ENCODE measurements at places on chromosomes 6 and 20. TPM values are rescaled to one million over a fixed set of nuclear protein-coding genes. Genes with fewer than 3 reads are reported as not detected.
A peak's percentile ranks its signal among the peaks of the same experiment; 100 is the strongest.

- peak; percentile 37 for DNase-seq
Measured at GRCh38 chr6:20126789-20127653, 85.2 kb downstream of the MBOAT1 start.

- DNase-seq: no peak
Measured at GRCh38 chr6:2616811-2617210, 133.9 kb downstream of the MYLK4 start.

DNA sequence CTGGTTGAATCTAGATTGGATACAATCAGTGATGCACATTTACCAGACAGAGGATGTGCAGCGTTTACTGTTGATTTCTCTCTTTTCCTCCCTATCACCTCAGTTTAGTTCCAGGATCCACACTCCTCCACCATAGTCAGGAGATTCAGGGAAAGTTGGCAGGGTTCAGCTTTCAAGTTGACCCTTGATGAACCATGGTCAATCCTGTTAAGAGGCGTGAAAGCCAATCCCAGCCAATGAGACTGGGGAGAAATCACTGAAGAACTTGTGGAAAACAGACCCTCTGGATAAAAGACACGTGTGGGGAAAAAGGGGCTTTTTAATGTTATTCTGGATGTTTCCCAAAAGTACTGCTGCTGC lies 19.2 kb upstream of the SCP2D1 start:
- no peak for DNase-seq

DNA sequence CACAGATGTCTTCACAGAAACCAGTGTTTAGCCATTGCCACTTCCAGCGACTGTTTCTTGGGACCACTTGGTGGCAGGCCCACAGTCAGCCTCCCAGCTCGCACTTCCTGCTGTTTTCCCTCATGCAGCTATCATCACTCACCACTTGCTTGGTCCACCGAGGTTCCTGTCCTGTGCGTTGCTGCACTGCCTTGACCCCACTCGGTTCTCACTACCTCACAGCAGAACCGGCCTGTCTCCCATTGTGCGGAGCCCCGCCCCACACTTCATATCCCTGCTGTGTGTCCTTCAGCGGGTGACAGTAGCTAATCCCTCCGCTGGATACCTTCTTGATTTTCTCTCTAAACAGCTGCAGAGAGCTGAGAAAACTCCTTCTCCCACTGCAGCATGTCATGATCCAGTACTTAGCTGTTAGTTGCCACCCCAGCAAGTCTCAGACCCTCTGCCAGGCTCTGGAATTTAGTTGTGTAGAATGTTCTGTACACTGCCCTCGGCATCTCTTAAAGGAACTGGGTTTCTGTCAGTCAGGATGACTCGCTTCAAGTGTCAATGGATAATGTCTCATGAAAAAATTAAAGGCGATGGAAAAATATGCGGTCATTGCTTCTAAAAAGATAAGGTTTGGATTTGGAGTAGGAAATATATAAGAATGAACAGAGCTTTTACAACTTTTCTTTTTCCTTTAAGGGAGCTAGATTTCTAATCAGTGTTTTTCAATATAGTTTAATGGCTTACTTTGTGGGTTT lies 208.0 kb downstream of the FARS2 start:
- no peak for DNase-seq

GRCh38 chr6:132142768-132143167 lies 191.6 kb upstream of the CCN2 start:
- no peak for DNase-seq

GRCh38 chr20:10228330-10228729 lies 9.7 kb downstream of the SNAP25 start:
- no peak for DNase-seq

DNA sequence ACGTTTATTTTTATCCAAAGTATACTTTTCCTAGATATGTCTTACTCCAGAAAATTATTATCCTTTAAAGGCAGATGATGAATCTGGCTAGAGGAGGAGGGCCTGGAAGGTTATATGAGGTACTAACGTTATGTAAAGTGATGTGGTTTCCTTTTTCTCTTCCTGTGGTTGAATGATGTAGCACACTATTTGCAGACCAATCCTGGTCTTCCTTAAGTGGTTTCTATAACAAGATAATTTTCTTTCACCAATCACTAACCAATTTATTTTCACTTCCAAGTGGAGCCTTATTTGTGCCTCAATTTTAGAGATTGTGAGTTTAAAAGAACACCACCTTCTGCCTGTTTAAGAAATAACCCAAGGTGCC lies 154.6 kb upstream of the SOX4 start:
- DNase-seq: peak; percentile 14

DNA sequence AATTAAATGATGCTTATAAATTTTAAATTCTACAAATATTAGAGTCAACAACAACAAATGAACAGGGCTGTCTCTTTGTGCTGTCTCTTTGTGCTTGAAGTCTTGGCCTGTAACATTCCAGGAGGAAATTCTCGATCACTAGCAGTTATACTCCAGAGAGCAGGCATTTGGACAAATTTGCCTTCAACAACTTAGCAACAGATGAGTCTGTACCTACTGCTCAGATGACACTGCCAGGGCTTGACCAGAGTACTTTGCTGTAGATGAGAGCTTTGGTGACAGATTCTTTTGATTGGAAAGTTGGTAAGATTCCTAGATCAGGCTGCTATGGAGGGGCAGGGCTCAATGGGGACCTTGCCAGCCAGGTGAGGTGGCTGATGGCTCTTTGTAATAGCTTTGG lies 217.2 kb downstream of the GRM1 start:
- DNase-seq: no peak

GRCh38 chr6:32945108-32945760 lies 4.4 kb upstream of the HLA-DMB start:
- DNase-seq: peak; percentile 47

DNA sequence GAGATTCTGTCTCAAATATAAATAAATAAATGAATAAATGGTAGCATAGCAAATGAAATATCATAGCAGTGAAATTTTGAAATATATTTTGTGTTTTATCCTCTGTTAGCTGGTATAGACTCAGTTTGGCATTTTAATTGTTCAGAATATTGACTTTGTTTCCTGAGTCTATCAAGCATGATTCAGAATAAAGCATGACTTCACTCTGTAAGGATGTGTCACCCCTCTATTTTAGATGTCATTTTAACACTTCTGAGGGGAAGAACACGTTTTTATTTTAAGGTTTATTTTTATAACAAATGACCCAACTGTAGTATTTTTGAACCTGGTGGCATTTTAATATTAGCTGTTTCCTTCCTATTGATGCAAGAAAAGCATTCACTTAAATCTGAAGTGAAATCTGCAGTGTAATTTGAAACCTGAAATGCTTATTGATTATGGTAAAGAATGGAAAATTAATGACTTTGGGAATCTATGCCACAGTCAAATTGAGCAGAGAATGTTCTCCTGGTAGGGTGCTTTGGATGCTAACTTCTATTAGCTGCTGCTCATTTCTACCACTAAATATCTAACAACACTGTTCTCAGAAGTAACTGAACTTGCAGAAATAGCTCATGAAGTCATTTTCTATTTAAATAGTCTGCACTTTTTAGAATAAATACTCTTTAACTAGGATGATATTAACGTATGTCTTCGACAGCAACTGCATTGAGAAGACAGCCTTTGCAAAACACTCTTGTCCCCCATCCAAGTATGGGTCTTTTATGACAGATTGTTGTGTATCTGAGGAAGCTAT lies 114.2 kb downstream of the SOX4 start:
- no peak for DNase-seq

- no peak for DNase-seq
Measured at GRCh38 chr20:33092361-33092760, 12.9 kb downstream of the BPIFB4 start.

DNA sequence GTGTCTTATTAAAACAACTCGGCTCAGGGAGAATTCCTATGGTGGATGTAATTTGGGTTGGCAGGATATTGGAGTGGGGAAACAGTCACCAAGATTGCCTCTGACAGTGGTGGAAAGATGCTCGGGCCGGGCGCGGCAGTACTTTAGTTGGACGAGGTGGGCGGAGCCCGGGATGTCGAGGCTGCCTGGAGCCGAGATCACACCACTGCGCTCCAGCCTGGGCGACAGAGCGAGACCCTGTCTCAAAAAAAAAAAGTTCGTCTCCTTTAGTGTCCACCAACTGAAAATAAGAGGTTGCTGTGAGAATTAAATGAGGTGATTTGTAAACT lies 621 bp downstream of the NOL7 start:
- peak; percentile 22 for DNase-seq

DNA sequence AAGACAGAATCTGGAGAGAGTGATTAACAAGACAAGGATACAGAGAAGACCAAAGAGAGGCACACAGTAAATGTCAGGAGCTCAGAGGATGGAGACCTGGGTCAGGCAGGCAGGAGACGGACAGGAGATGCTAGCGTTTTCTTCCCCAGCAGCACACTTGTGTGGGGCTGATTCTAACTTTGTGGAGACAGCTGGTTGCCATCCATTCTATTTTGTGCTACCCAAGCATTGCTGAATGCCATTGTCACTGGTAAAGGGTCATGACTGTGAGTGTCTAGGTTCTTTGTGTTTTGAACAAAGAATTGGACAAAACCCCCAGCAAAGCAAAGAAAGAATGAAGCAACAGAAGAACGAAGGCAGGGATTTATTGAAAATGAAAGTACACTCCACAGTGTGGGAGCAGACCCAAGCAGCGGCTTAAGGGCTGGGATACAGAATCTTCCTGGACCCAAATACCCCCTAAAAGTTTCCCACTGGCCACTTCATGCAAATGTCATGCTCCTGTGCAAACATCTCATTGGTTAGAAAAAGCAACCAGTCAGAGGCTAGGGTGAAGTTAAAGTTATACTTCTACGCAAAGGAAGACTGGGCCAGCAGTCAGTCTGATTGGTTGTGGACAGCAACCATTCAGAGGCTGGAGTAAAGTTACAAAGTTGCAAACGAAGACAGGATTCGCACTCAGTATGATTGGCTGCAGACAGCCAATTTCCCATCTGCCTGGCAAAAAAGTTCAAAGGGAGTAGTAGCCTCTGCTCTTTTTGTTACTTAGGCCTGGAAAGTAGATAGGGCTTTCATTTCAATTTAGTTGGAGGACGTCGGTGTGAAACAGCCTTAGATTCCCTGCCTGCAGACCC lies 17.5 kb downstream of the PTK7 start:
- peak; percentile 25 for DNase-seq

GRCh38 chr6:6981681-6982322 lies 126.0 kb upstream of the RREB1 start:
- no peak for DNase-seq

- no peak for DNase-seq
Measured at GRCh38 chr6:55950071-55950814, 74.9 kb upstream of the BMP5 start.

DNA sequence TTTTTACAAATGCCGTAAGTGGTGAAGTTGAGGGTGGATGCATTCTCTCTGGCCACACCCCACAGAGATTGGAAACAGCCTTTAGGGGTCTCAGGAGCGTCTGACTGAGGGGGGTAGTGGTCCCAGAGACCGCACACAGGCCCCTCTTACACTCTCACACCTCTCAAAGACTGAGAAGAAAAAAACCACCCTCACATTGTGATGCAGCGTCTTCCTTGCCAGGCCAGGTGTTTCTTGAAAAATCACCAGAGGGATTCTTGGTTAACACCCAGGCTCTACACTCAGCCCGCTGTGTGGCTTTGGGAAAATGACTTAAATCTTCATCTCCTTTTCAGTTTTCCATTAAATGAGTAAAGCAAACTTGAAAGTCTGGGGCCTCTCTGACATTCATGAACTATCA lies 115.8 kb upstream of the SPTLC3 start:
- no peak for DNase-seq

Gene GABRR1
- not detected for polyA plus RNA-seq

Gene PKHD1
- not detected for polyA plus RNA-seq

Gene SYNDIG1
- polyA plus RNA-seq: not detected

Gene HCRTR2
- not detected for polyA plus RNA-seq

Gene RUNX2
- 4.4 TPM for polyA plus RNA-seq

Gene TBXT
- polyA plus RNA-seq: 0.26 TPM

Gene CPXM1
- 0.74 TPM for polyA plus RNA-seq

All from immature natural killer cell (primary cell).